ENCODE measurements at places on chromosomes 2 and 18.
A peak's percentile ranks its signal among the peaks of the same experiment; 100 is the strongest.

DNA sequence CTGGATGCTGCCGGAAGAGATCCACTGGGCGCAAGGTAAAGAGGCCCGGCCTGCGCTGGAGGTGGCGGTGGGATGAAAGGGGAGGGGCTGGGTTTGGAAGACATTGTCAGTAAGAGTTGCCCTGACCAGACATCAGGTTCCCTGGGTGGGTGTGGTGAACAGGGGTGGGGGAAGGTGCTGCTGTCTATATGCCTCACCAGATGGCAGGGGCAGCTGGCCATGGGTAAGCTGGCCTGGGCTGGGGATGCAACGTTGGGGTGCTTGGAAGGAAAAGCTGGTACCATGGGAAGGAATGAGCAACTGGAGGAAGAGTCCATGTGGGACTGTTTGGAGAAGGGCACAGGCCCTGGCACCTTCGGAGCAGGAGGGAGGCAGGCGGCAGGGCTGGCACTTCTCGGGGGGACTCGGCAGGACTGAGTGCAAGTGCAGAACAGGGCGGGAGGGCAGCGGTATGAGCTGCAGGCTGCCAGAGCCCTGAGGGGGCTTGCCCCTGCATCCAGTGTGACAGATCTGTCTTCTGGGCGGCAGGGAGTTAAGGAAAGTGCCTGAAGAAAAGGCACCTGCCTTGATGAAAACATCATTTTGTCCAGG, 146.4 kb downstream of the DYSF start:
- no peak for DNase-seq

- no peak for DNase-seq
These were observed 67.1 kb upstream of the MSTN start for GRCh38 chr2:190129421-190130199.

DNA sequence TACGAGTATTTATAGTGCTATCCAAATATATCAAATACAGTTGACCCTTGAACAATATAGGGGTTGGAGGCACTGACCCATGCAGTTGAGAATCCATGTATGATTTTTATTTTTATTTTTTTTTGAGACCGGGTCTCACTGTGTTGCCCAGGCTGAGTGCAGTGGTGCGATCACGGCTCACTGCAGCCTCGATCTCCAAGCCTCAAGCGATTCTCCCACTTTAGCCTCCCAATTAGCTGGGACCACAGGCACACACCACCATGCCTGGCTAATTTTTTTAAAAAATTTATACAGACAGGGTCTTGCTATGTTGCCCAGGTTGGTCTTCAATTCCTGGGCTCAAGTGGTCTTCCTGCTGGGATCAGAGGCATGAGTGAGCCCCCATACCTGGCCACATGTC, 70.6 kb downstream of the GORASP2 start:
- no peak for DNase-seq

DNA sequence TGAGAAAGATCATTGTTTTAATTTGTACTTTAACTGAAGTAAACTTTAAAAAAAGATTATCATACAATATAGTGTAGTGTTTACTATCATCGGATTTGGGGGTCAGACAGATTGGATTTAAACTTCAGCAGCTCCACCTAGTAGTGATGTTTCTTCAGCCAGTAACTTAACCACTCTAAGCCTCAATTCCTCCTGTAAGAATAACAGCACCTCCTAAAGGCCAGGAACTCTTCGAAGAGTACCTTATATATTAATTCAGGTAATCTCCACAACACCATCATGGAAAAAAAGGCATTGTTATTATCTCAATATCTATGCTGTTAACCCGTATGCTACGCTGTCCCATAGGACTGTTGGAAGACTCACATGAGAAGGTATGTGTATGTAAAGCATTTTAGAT, 69.0 kb upstream of the DLGAP1 start:
- DNase-seq = no peak

DNA sequence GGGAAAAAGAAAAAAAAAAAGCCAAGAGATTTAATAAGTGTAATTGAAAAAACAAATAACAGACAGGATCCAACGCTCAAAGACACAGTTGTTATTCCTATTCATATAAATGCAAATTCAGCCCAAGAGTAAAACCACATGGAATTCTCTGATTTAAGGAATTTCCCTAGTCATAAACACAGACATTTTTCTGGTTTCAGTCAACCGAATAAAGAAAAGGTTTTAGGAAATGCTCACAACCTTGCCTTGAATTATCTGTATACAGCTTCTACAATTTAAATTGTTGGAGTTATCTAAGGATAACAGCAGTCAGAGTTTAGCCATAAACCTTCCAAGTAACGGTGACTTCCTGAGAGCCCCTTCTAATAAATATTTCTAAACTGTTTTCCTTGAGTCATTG, 122.7 kb downstream of the VWC2L start:
- no peak for DNase-seq

GRCh38 chr2:130892793-130893785, 56.4 kb downstream of the ARHGEF4 start:
- no peak for DNase-seq

- DNase-seq = no peak
These were observed 60.5 kb downstream of the ADNP2 start for GRCh38 chr18:80169607-80170006.

GRCh38 chr2:86001326-86001725, 104.4 kb downstream of the POLR1A start:
- no peak for DNase-seq

GRCh38 chr2:183242937-183243336, 118.7 kb downstream of the NUP35 start:
- peak; percentile 40 for DNase-seq

DNA sequence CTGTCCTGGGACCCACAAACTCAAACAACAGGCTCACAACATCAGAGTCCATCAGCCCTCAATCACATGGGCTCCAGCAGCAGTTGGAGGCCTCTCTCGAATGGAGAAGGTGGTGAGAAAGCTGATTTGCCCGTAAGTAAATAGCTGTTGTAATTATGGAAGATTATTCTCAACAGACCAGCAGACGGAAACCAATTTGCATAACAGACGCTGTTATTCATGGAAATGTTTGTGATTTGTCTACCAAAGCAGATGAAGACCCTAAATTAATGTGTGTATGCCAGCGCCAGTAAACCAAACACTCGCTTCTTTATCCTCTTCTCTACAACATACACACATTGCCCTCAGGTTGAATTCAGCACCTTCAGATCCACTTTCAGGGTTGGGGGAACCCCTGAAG, 23.4 kb upstream of the GALNT14 start:
- no peak for DNase-seq

- DNase-seq = no peak
These were observed 84.5 kb downstream of the ABI2 start for GRCh38 chr2:203412546-203413331.

- DNase-seq = no peak
These were observed 282.9 kb downstream of the DYSF start for GRCh38 chr2:71736091-71736861.

GRCh38 chr18:12745095-12745795, 42.4 kb downstream of the PSMG2 start:
- no peak for DNase-seq

DNA sequence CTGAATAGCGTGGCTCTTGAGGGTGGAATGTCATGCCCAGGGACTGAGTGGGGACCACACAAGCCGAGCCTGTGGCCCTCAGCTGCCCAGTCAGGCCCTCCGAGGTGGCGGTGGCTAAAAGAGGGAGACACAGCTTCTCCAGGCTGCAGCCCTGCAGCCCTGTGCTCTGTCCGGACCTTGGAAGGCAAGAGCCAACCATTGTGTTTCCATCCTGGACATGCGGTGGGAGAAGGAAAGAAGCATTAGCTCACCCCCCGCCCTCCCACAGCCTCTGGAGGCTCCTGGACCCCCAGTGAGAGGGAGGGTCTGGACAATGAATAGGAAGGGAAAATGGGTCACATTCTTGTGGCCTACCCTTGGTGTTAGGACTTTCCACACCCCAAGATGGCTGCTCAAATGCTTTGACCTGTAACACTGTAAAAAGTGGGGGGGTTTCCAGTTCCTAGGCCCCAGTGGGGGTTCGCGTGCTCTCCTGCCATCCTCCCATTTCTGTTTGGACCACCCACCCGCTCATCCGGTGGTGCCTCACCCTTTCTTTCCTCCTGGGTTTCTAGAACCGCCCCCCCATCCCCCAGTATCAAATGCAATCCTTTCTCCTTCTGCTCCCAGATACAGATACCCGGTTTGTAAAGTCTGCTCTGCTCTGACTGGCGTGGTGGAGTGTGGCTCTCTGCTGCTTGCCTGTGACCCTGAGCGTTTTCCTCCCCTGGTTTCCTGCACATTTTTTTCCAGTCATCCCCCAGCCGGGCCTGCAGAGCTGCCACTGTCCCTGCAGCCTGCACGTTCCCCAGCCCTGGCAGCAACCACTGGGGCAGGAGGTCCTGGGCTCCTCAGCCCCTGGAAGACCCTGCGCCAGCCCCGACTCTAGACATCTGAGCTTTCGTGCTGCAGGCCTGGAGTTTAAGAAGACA, 36.3 kb upstream of the SMAD7 start:
- DNase-seq = no peak

Data from epithelial cell of prostate (primary cell).